Hepatocyte (in vitro differentiated cells): ENCODE measurements at places on chromosomes 5 and 9. TPM values are rescaled to one million over a fixed set of nuclear protein-coding genes. Genes with fewer than 3 reads are reported as not detected.
A peak's percentile ranks its signal among the peaks of the same experiment; 100 is the strongest.

DNA sequence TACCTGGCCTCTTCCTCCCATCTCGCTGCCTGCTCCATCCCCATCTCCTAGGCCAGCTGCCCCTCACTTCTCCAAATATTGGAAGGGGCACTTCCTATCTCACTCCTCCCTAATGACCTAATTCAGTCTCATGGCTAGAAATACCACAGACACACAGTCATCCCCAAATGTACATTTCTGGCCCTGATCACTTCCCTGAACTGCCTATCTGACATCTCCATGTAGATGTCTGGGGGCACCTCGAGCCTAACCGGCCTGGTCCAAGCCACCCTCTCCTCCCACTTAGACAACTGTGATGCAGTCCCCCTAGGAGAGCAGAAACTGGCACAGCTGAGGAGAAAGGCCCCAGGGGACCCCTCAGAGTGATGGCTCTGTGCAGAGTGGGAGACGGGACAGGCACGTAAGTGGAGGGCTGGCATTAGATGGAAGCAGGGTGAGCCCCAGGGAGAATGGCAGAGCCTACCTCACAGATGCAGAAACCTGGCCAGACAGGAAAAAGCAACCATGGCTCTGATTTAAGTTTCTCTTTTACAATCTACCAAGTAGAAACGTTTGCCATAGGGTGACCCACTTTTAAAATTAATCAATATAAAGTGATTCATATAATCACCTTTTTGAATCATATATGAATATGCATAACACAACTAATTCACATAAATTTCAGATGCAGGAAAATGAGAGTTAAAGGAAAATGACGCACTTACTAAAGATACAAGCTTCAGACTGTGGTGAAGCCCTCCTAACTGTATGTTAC, 22.1 kb downstream of the CAMSAP1 start:
- no peak overlapping the region for H3K27ac ChIP-seq
- H3K4me1 ChIP-seq, result peaks cover 10% of the 10 kb centered on the region
- DNase-seq, result no peak
- no peak overlapping the region for H3K4me3 ChIP-seq
- no peaks in the 10 kb centered on the region for H3K27me3 ChIP-seq

DNA sequence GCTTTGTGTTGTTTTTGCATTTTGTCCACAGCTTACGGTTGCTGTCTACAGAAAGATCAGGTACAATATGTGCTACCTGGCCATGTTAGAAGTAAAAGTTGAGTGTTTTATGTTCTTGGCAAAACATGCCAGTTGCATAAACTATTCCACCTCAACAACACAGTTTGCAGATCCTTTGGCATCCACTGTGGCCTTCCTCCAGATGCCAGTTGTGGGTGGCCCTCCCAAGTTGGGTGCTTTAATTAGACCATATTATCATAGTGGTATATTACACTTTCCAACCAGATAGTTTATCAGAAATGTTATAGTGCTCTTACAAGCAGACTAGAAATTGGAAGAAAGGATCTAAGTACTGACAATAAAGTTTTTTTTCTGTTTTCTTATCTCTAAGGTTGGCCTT, 386.9 kb upstream of the KCNN2 start:
- no peaks in the 10 kb centered on the region for H3K4me1 ChIP-seq
- H3K27ac ChIP-seq, result no peak overlapping the region
- no peaks in the 10 kb centered on the region for H3K36me3 ChIP-seq
- no peak for DNase-seq
- H3K27me3 ChIP-seq, result no peaks in the 10 kb centered on the region

Gene WDR31
- 1.4 and 3.7 TPM in 2 replicates for total RNA-seq

DNA sequence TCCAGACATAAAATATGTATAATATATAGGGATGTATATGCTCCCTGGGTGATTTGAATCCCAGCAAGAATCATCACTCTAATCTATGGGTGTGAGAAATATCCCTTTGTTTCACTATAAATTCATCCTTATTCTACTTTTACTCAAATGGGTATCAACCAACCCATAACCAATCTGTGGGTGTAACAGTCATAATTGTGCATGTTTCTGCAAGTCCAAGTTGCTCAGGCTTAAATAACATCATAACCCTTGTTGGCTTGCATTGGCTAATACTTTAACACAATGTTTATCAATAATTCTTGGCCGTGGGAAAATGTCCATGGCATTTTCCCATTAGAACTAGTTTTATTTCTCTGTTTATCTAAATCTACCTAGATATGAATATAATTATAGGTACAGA, 530.5 kb upstream of the TLE4 start:
- no peaks in the 10 kb centered on the region for H3K4me1 ChIP-seq
- no peaks in the 10 kb centered on the region for H3K36me3 ChIP-seq
- no peaks in the 10 kb centered on the region for H3K27me3 ChIP-seq
- H3K4me3 ChIP-seq, result no peak overlapping the region
- no peak for DNase-seq

Gene OMD
- 0.17 and 0.28 TPM in 2 replicates for total RNA-seq

Gene SLC6A7
- 0.88 and 1.1 TPM in 2 replicates for total RNA-seq

DNA sequence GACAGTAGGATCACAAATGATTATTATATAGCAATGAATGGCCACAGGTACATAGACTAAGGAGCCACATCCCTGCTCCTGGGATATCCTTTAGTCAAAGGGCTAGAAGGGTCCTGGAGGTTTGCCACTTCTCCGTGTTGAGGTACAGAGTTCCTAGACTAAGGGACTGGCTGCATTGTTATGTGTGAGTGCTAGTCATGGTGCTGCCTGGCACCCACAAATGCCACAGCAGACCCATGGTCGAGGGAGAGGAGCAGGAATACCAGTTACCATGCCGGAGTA, 47.4 kb downstream of the EXOSC2 start:
- DNase-seq, result no peak
- no peaks in the 10 kb centered on the region for H3K36me3 ChIP-seq
- no peak overlapping the region for H3K4me3 ChIP-seq
- no peaks in the 10 kb centered on the region for H3K4me1 ChIP-seq
- no peak overlapping the region for H3K27ac ChIP-seq

- no peaks in the 10 kb centered on the region for H3K4me1 ChIP-seq
- no peak overlapping the region for H3K27ac ChIP-seq
- DNase-seq, result no peak
Measured at GRCh38 chr9:6090277-6091210, 75.1 kb upstream of the RANBP6 start.

GRCh38 chr5:142151436-142152383, 43.1 kb downstream of the NDFIP1 start:
- DNase-seq, result peak; percentile 79
- H3K27me3 ChIP-seq, result no peaks in the 10 kb centered on the region
- H3K36me3 ChIP-seq, result no peaks in the 10 kb centered on the region
- H3K4me1 ChIP-seq, result no peaks in the 10 kb centered on the region
- H3K27ac ChIP-seq, result no peak overlapping the region

Gene SYK
- 3.6 and 4.9 TPM in 2 replicates for total RNA-seq

- no peak overlapping the region for H3K4me3 ChIP-seq
- H3K36me3 ChIP-seq, result no peaks in the 10 kb centered on the region
- H3K27ac ChIP-seq, result peak overlapping the region; percentile 88
- H3K27me3 ChIP-seq, result no peaks in the 10 kb centered on the region
Measured at GRCh38 chr5:9453480-9454011, 92.3 kb downstream of the SEMA5A start.

GRCh38 chr5:1477341-1477740, 32.1 kb upstream of the SLC6A3 start:
- no peaks in the 10 kb centered on the region for H3K27me3 ChIP-seq
- H3K36me3 ChIP-seq, result no peaks in the 10 kb centered on the region
- H3K4me3 ChIP-seq, result no peak overlapping the region
- H3K4me1 ChIP-seq, result no peaks in the 10 kb centered on the region
- DNase-seq, result no peak
- H3K27ac ChIP-seq, result no peak overlapping the region

Gene ECM2
- total RNA-seq, result 15.9 and 20.8 TPM in 2 replicates

DNA sequence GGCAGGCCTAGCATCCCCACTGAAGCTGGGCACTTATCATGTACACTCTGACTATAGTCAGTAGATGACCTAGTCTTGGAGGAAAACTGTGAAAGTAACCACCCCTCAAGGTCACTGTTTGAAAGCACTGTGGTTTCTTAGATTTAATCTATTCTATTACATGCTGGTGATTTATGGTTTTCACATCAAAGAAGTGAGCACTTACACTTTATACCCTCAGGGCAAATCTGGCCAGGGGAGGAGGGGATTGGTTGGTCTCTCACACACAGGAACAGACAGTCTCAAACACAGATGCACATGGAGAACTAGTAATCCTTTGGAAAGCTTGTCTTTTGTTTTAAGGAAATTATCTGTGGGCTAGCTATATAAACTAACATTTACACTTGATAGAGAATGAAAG, 17.9 kb upstream of the SPIN1 start:
- no peaks in the 10 kb centered on the region for H3K27me3 ChIP-seq
- H3K27ac ChIP-seq, result no peak overlapping the region
- DNase-seq, result no peak
- H3K36me3 ChIP-seq, result no peaks in the 10 kb centered on the region

DNA sequence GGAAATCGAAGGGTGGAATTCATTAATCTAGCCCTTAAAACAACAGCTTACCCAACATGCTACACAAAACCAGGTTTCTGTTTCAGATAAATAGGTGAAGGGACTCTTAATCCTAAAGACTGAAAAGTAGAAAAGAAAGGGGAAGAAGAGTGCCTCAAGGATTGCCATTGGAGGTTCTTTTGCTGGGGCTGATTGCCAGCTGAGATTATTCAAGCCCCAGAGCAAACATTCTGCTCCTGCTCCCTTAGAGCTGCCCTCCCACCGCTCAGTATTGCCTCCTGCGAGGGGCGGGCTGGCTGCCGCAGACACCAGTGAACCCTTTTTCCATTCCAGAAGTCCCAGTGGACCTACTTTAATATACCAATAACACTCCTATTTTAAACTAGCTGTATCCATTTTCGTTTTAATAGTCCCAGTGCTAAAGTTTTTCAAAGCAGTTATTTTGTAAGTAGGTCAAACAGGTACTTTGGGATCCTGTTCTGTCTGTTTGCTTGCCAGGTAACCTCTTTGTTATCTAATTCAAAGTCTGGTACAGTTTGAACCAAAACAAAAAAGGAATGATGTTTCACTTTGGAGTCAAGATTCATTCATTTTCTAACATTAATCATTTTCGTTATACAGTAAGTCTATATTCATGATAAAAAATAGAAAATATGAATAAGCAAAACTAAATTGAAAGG, 38.6 kb downstream of the HMGCS1 start:
- no peak overlapping the region for H3K27ac ChIP-seq
- H3K27me3 ChIP-seq, result no peaks in the 10 kb centered on the region
- DNase-seq, result no peak
- peaks cover 4% of the 10 kb centered on the region for H3K4me1 ChIP-seq
- H3K36me3 ChIP-seq, result no peaks in the 10 kb centered on the region

Gene RPP25L
- 30.0 and 31.5 TPM in 2 replicates for total RNA-seq

- H3K4me3 ChIP-seq, result no peak overlapping the region
- no peak overlapping the region for H3K27ac ChIP-seq
- no peak for DNase-seq
- H3K36me3 ChIP-seq, result no peaks in the 10 kb centered on the region
Measured at GRCh38 chr5:127053049-127053448, 20.3 kb downstream of the C5orf63 start.

DNA sequence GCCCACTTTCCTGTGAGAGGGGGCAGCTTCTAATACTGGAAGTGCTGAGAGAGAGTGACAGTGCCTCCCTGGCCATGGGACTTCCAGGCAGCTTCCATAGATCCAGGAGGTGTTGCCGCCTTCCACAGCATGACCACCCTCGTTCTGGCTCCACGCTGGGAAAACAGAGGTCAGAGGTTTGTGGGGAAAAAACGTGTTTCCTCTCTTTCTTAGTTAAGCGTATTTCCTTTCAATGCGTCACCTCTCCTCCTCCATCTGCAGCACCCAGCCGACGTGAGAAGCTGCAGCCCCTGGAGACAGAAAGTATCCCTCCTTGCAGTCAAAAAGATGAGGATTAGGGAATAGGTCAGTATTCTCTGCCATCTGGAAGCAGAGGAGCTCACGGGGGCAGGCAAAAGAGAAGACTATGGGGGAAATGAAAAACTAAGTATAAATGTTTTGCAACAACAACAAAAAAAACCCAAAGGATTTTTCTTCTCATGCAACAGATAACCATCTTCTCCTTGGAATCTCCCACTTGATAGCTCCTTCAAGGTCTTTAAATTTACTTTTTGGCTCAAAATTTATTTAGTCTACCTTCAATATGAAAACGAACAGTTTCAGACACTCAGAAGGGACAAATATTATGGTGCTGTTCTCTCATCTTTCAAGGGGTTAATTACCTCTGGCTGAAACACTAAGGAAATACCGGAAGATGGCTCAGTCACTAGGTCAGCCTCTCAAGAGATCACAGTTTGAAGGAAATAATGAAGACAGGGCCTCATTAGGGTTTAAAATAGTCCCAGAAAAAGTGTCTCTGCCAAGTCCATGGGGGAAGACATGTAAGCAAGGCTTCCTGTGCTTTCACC, 38.0 kb downstream of the MTMR12 start:
- no peaks in the 10 kb centered on the region for H3K27me3 ChIP-seq
- H3K4me1 ChIP-seq, result peaks cover 12% of the 10 kb centered on the region
- H3K4me3 ChIP-seq, result no peak overlapping the region
- no peak for DNase-seq
- peak overlapping the region; percentile 85 for H3K27ac ChIP-seq

GRCh38 chr9:98380065-98380681, 124.7 kb upstream of the TBC1D2 start:
- no peaks in the 10 kb centered on the region for H3K36me3 ChIP-seq
- H3K4me3 ChIP-seq, result no peak overlapping the region
- H3K27ac ChIP-seq, result peak overlapping the region; percentile 82
- peak; percentile 82 for DNase-seq
- H3K4me1 ChIP-seq, result peaks cover 22% of the 10 kb centered on the region

Gene KIF20A
- total RNA-seq, result 12.0 and 12.3 TPM in 2 replicates

Gene COL23A1
- total RNA-seq, result 0.84 and 5.1 TPM in 2 replicates

DNA sequence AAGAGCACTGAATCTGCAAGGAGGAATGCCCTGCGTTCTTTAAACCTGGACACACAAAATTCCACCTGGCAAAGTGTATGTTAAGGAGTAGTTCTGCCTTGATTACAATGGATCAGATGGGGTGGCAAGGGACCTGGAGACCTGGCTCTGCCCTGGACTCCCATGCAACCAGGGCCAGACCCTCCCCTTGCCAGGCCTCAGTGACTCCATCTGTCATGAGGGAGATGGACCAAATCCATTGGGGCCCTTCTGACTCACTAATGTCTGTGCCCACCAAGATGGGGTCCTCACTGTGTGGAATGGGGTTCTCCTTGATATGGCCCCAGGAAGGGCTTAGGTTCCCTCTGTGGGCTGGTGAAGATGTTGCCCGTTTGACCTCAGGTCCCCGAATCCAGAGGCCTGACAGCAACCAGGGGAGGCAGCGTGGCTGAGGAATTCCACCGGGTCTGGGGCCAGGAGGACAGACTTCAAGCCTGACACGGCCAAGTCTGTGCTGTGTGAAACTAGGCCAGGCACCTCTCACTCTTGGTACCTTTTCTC, 100.3 kb downstream of the PAX5 start:
- peaks cover 15% of the 10 kb centered on the region for H3K27me3 ChIP-seq
- no peaks in the 10 kb centered on the region for H3K36me3 ChIP-seq
- H3K27ac ChIP-seq, result no peak overlapping the region
- no peaks in the 10 kb centered on the region for H3K4me1 ChIP-seq
- no peak for DNase-seq
- H3K4me3 ChIP-seq, result no peak overlapping the region

DNA sequence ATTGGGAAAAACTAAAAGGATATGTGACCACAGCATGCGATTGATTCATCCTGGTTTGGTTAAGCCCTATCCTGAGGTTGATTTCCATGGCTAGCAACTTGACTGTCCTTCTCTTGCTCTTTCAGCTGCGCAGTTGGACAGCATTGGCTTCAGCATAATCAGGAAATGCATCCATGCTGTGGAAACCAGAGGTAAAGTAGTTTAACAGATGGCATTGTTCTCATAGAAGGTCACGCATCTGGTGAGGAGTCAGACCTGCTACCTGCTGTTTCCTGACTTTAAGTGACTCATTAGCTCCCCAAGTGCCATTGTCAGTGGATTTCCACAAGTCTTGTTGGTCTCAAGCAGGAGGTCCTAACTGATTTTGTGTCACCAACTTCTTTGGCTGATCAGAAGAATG, 266.9 kb downstream of the ARHGAP26 start:
- H3K36me3 ChIP-seq, result no peaks in the 10 kb centered on the region
- DNase-seq, result no peak
